ENCODE measurements at places on chromosomes 5 and 9.
A peak's percentile ranks its signal among the peaks of the same experiment; 100 is the strongest.

- DNase-seq, result no peak
Observed at GRCh38 chr9:22452415-22453010, 5.9 kb downstream of the DMRTA1 start.

- DNase-seq, result no peak
Observed at GRCh38 chr5:124061663-124062062, 549.7 kb downstream of the CSNK1G3 start.

DNA sequence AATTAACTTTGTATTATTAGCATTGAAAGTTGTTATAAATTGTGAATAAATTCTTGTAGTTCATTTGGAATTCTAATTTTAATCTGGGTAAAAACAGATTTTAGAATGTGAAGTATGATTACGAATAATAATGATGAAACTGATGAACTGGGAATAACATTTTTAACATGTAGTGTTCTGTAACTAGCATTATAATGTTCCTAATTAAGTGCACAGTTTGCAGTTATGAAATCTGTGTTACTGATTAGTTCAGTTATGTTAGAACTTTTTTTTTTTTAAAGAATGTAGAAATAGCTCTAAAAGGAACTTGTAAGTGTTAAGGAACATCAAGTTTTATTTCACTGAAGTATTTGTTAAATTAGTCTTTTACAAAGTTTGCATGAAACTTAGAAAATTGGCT, 48.9 kb upstream of the EIF4EBP3 start:
- DNase-seq, result no peak

DNA sequence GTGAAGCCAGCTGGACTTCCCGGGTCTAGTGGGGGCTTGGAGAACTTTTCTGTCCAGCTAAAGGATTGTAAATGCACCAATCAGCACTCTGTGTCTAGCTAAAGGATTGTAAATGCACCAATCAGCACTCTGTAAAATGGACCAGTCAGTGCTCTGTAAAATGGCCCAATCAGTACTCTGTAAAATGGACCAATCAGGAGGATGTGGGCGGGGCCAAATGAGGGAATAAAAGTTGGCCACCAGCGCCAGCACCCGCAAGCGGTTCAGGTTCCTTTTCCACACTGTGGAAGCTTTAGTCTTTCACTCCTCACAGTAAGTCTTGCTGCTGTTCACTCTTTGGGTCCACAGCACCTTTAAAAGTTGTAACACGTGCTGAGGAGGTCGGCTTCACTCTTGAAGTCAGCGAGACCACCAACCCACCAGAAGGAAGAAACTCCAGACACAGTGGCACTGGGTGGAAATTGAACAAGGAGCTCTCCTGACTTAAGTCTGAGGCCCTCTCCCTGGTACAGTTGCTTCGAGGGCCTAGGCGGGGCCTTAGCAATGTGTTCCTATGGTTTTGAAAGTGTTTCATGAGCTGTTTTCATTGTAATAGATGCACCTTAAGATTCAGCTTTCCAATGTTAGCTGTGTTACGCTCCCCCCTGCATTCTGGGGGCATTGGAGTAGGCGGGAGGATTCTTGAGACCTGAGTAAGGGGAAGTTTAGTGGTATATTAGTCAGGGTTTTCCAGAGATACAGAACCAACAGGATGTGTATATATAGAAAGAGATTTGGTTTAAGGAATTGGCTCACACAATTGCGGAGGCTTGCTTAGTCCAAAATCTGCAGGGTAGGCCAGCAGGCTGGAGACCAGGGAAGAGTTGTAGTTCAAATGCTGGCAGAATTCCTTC, 21.5 kb upstream of the MYO10 start:
- no peak for DNase-seq

DNA sequence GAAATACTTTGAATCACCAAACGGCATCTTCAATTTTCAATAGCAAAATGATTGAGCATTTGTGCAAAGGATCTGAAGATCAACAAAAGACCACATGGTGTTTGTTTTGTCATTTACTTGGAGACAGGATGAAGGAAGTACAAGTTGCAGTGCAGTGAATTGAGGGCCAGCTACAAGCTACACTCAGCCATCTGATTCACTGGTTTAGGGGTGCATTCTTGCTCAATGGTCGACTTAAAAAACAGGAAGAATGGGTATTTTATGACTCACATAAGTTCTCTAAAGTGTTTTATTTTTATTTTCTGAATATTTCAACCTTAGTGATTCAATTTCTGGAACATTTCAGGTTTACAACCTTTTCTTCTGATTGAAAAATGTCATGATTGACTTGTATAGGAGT, 412.1 kb upstream of the ADAMTSL1 start:
- no peak for DNase-seq

GRCh38 chr5:103801681-103802080, 239.1 kb upstream of the NUDT12 start:
- DNase-seq, result no peak

- no peak for DNase-seq
Observed at GRCh38 chr5:75021800-75022199, 30.6 kb downstream of the GCNT4 start.

- DNase-seq, result no peak
Observed at GRCh38 chr5:8714861-8715260, 831.0 kb downstream of the SEMA5A start.

DNA sequence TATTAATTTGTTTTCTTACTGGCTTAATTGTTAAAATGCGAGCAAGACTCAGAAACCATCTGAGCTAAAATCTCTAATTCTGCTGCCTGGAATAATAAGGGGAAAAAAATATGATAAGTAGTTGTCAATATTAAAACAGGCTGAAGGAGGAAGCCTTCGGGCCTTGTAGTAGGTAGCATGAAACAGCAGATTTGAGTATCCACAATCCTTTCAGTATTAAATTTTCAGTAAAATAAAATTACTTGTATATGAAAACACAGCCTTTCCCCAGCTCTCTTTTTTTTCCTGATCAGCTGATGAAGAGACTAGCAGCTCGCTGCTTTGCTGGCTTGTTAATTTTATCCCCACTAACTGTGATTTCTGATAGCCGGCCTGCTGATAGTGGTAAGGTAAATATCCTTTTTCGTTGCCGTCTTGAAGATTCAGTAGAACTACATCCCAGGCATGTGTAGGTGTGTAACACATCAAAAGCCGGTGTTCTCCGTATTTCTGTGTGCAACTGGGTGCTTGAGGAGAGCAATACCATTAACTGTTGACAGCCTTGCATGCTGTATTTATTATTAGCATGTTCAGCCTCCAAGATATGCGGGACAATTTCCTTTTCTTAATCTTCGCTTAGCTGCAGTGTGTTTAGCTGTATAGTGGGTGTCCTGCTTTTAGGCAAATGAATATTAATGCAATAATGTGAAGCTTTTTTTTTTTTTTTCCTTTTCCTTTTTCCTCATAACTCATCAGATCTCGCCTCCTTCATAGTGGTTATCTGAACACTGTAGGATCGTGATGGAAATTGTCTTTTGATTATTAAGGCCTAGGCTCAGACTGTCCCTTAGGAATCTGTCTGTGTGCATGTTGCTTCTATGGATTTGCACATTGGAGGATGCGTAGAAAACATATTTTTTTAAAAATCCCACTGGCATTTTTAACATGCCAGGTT, 144.6 kb downstream of the SMARCA2 start:
- peak; percentile 52 for DNase-seq

- no peak for DNase-seq
Observed at GRCh38 chr5:13536933-13537332, 407.6 kb downstream of the DNAH5 start.

- DNase-seq, result no peak
Observed at GRCh38 chr5:160550075-160550474, 128.4 kb downstream of the PTTG1 start.

DNA sequence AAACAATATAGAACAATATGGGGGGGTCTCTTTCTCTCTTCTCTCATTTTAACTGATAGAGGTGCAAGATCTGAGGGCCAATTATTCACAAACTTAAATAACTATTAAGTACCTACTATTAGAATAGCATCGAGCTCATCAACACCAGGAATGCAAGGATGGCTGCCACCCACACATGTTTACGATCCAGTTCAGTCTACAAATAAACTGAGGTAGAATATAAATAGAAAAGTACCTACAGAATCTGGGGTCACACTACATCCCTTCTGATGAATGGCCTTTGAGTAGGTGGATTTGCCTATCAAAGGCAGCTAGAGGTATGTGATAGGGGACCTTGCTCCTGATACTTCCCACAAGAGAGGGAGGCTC, 91.8 kb upstream of the ZNF366 start:
- no peak for DNase-seq

- no peak for DNase-seq
Observed at GRCh38 chr9:3520564-3520963, 5.2 kb downstream of the RFX3 start.

GRCh38 chr9:33686942-33687341, 108.4 kb upstream of the PRSS3 start:
- DNase-seq, result no peak

GRCh38 chr5:143052967-143053682, 282.9 kb downstream of the ARHGAP26 start:
- DNase-seq, result no peak

DNA sequence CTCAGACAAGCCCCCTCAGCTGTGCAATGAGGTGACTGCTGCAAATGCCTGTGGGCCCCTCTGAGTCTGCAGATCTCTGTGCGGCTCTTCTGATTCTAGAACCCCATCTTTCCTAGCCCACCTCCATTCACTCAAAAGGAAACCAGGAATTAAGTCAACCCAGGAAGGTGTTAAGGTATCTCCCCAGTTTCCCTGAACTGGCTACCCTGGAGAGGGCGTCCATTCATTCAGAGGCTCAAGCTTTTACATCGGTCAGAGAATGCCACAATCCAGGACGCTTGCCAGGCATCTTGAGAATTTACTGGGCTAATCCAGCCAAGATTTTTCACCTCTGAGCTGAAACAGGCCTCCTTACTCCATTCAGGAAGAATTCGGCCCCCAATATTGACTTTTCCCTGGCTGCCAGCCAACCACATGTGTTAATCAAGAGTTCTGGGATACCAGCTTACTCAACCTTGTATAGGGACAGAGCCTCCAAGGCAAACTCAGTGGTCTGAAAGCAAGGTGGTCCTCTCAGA, 889 bp upstream of the ADAMTS12 start:
- DNase-seq, result no peak

DNA sequence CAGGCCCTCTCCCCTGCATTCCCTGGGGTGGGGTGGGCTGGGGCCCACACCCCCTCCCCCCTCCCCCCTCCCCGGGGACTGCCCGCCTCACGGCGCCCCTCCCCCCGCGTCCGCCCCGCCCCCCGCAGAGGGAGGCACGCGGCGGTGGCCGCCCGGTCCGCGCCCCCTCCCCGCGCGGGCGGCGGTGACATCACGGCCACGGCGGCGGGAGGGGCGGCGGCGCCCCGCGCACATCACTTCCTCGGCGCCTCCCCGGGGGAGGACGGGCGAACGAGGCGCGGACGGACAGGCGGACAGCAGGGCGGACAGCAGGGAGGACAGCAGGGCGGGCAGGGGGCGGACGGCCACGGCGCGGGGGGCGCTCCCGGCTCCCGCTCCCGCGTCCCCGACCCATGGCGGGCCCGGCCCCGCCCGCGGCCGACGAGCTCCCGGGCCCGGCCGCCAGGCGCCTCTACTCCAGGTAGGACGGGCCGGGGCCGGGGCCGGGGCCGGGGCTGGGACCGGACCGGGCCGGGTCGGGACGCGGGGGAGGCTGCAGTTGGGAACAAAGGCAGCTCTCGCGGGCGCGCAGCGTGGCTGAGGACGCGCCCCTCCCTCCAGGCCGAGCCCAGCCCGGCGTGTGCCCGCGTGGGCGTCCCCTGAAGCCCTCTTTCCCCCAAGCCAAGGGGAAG, at the start of gene GPSM1:
Gene GPSM1 (plus strand): TSS at position 236 of the 671 bp plus-strand sequence. CDS start 157 bp downstream, at position 393.
- DNase-seq, result no peak

- DNase-seq, result no peak
Observed at GRCh38 chr9:14348123-14348372, 34.1 kb upstream of the NFIB start.

GRCh38 chr9:125904155-125904851, 157.1 kb downstream of the PBX3 start:
- DNase-seq, result no peak

- DNase-seq, result no peak
Observed at GRCh38 chr9:34570809-34571480, 18.6 kb downstream of the CNTFR start.

- no peak for DNase-seq
Observed at GRCh38 chr5:102583276-102584124, 84.7 kb upstream of the SLCO6A1 start.

DNA sequence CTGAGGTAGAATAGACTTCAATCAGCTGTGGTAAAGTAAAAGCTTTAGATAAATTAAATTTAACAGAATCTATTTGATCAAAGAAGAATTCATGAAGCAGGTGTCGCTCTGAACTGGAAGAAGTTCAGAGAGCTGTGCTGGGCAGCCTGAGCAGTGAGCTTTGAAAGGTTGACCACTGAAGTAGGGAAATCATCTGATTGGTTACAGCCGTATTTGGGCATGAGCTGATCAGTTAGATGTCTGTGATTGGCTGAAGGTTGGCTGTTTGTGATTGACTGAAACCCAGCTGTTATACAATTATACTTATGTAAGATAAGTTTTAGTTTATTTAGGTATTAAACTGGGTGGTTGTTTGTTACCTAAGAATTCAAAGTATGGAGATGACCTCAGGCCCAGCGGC, 1174.6 kb downstream of the CDH9 start:
- no peak for DNase-seq

DNA sequence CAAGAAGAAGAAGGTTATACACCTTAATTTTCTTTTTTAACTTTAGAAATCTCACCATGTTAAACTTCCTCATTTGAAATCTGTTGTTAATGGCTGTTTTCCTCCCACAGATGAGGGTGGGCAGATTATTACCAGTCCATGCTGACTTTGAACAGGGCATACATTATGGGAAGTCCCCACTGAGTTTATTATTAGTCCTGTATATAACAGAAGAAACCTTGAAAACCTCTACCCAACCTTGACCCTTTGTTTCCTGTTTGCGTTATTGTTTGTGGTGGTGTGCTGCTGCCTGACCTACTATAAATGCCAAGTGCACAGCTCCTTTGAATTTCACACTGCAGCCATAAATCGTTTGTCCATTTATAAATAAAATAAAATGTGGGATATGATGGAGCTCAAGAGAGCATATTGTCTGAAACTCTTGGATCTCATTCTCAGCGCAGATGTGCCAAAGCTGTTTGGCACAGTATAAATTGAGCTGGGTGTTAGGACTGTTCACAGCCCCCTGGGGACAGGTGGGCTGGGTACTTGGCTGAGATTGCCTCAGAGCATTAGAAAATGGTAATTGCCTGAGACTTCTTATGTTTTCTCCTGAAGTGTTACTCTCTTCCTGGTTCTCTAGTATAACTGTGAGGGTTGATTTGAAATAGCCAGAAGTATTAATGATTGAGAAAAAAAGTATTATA, 139.6 kb downstream of the SPATA31D1 start:
- DNase-seq, result peak; percentile 13

DNA sequence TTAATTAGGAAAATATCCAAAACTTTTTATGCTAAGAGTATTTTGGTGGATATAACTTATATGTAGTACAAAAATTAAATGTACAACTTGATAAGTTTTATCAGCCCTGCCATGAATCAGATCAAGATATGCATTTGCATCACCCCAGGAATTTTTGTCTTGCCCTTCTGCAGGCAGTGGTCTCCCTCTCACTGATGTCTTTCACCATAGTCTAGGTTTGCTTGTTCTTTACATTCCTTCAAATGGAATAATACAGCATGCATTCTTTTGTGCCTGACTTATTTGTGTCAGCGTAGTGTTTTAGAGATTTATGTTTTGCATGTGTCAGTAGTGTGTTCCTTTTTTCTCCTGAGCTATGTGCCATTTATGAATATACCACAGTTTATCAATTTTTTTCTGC, 36.4 kb downstream of the RNF180 start:
- DNase-seq, result no peak

All from hippocampal formation (tissue), 2 donors.